Heart right ventricle (tissue), 16 donors: ENCODE measurements at places on chromosomes 7 and 10.

GRCh38 chr7:130096243-130096827 lies 26.0 kb downstream of the KLHDC10 start:
- no peak for DNase-seq

DNA sequence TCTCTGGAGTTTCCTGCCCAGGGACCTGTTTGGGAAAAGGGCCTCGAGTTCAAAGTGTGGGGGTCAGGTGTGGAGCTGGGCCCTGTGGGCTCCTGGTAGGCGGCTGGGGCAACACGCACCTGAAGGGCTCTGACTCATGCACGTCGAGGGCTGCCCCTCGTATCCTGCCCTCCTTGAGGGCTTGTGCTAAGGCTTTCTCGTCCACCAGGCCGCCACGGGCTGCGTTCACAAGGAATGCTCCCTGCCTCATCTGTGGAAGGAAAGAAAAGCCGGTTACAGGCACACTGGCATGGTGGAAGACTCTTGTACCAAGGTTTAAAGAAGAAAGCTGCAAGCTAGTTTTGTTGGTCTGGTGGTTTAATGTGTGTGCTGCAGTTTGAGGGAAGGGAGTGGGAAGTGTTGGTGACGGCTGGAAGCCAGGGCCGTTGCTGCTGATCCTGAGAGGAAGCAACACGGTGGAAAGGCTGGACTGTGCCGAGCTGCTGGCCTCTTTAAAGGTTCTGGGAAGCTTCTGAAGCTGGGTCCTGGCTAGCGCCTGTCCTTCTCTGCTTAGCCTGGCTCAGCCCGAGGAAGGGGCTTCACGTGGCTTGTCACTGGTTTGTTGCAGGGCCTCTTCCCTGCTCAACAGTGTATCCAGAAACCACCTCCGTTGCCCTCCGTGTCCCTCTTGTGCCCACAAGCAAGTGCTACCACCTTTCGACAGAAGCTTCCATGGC lies 52.0 kb downstream of the ZRANB1 start:
- DNase-seq = no peak

DNA sequence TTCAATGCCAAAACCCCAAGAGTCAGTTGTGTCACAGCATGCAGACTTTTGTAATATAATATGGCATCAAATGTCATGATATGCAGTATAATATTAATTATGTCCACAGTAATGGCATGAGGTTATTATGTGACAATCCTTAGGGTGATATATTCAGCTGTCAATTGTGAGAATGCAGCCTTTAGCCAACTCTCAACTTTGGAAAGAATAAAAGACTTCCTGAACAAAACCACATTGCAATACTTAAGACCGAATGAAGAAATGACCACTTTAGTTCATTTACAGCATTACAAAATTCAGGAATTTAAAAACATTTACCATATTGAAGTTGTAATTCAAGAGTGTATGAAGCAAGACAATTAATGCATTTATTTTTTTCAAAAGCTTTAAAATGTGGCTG lies 45.4 kb downstream of the CPVL start:
- no peak for DNase-seq

DNA sequence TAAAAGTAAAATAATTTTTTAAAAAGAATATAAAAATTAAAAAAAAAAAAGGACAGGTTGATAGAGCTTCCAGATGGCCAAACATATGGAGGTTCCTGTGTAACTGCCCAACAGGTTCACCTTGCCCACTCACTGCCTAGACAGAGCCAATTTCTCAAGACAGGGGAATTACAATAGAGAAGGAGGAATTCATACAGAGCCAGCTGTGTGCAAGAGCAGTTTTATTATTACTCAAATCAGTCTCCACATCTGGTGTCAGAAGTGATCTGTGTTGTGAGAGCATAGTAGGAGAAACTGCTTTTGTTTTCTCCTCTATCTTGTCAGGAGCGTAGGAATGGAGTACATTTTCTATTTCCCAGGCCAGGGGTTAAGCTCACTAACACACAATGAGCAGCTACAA lies 31.0 kb downstream of the C7orf33 start:
- DNase-seq = no peak

DNA sequence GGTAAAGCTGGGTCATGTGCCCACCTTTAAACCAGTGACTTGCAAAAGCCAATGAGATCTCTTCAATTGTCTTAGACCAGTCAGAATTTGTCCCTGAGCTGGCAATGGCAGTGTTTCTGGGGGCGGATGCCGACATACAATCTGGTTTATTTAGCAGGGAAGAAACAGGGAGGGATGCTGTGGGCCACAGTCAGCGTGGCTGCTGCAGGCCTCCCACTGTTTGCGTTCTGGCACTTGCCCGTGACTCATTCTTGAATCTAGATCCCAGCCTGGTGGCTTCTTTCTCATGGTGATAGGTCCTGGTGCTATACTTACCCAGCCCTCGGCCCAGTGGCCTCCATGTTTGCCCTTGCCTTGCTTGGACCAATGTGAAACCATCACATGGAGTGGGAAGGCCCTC lies 3.1 kb upstream of the CPA1 start:
- no peak for DNase-seq
